ENCODE measurements at places on chromosomes 13 and 19. TPM values are rescaled to one million over a fixed set of nuclear protein-coding genes. Genes with fewer than 3 reads are reported as not detected.

DNAJC15 gene
- total RNA-seq = 13.9 TPM

AKAP8 gene
- total RNA-seq = 53.5 TPM

UPK1A gene
- total RNA-seq = 1.4 TPM

KLF12 gene
- total RNA-seq = 33.1 TPM

ZNF324B gene
- 10.6 TPM for total RNA-seq

SULT2A1 gene
- total RNA-seq = not detected

KLK2 gene
- total RNA-seq = not detected

NLRP12 gene
- not detected for total RNA-seq

RAD23A gene
- total RNA-seq = 113 TPM

SLC25A41 gene
- not detected for total RNA-seq

BCAM gene
- not detected for total RNA-seq

SERPINE3 gene
- total RNA-seq = not detected

CCL25 gene
- 4.5 TPM for total RNA-seq

LIG1 gene
- total RNA-seq = 139 TPM

VSIG10L gene
- 0.46 TPM for total RNA-seq

KISS1R gene
- total RNA-seq = 3.1 TPM

TMIGD2 gene
- 50.3 TPM for total RNA-seq

TBXA2R gene
- 3.8 TPM for total RNA-seq

PGLYRP2 gene
- total RNA-seq = not detected

CCDC8 gene
- total RNA-seq = not detected

LGALS4 gene
- 1.6 TPM for total RNA-seq

RHPN2 gene
- total RNA-seq = 1.4 TPM

SAE1 gene
- total RNA-seq = 142 TPM

BRME1 gene
- total RNA-seq = 5.8 TPM

Data from activated naive CD4-positive, alpha-beta T cell treated with anti-CD3 and anti-CD28 coated beads, Interleukin-2, amount 10 ng/mL, durations not matched to agents 5 hours and 36 hours (primary cell).